ENCODE measurements at places on chromosomes 3 and 15. TPM values are rescaled to one million over a fixed set of nuclear protein-coding genes. Genes with fewer than 3 reads are reported as not detected.

WNT7A gene
- total RNA-seq, result not detected

TRIM42 gene
- total RNA-seq, result not detected

THRB gene
- 2.0 TPM for total RNA-seq

CYP1A2 gene
- total RNA-seq, result not detected

DNAH12 gene
- total RNA-seq, result under 0.01 TPM

WDR93 gene
- total RNA-seq, result not detected

CXCR6 gene
- total RNA-seq, result not detected

ZNF385D gene
- total RNA-seq, result 0.66 TPM
